ENCODE measurements at places on chromosomes 2 and 18. TPM values are rescaled to one million over a fixed set of nuclear protein-coding genes. Genes with fewer than 3 reads are reported as not detected.

SLC9A2 gene
- not detected for total RNA-seq

ACMSD gene
- not detected for total RNA-seq

EHD3 gene
- total RNA-seq: 10.7 TPM

FZD7 gene
- total RNA-seq: 91.0 TPM

OR6B2 gene
- total RNA-seq: not detected

FKBP1B gene
- 22.0 TPM for total RNA-seq

ANKRD30B gene
- not detected for total RNA-seq

Measured in neural crest cell (in vitro differentiated cells).